ENCODE measurements at places on chromosomes 2 and 18.

DNA sequence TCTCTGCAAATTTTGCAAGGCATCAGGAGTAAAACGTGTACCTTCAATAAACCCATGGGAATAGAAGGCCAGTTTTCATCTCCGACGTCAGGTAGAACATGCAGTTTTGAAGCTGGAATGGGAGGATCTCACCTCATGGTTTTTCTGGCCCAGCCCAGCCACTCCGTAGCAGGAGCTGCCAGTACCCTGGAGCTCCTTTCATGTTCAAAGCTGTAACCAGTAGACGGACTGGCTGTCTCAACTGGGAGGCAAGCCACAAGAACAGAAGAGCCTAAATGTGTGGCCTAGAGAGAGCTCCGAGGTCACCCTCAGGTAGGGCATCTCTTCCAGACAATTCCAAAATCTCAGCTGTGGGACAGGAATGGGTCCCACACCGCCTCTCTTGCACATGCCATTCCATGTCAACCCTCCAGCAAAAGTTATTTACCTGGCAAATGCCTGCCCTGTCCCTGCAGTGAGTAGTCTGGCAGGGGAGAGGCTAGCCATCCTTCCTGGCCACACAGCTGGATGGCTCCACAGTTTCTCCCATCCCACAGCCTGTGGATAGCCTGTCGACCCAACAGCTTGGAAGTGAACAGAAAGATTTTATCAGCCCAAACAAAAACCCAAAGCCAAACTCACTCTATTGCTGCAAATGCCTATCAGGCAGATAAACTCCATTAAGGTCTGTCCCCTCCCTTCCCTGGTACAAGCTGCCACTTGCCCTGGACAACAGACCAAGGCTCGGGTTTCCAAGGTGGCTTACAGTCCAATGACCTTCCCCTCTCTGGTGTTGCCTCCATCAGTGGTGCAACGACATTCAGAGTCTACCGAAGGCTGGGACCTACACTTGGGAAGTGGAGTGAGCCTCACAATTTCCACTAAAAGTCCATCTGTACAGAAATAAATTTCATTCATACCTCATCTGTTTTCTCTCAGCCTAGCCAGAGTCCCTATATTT lies 27.8 kb downstream of the CRACDL start:
- DNase-seq, result no peak

DNA sequence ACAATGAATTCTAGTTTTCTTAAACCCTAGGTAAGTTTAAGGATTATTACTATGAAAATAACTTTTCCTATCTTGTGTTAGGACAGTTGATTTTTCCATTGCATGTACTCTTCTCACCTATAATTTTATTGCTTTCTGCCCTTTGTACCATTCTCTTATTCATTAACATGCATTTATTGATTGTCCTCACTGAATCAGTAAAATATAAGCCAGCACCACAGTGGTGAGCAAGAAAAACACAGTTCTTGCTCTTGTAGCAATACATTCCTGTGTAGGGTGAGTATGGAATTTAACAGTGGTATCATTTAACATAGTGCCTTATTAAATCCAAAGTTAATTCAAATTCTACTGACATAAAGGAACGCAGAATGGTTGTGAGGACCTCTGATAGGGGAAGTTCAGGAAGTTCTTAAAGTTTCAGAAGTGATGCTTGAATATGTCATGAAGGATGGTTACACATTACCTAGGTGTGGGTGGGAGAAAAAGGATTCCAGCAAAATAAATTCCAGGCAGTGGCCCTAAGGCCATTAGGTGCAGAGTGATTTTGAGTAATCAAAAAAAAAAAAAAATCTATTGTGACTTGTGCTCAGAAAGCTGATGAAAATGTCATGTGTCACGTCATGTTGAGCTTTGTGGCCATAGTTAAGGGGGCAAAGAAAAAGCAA lies 104.7 kb upstream of the DSEL start:
- DNase-seq, result no peak

- DNase-seq, result no peak
Measured at GRCh38 chr18:51039138-51040112, 9.4 kb downstream of the SMAD4 start.

DNA sequence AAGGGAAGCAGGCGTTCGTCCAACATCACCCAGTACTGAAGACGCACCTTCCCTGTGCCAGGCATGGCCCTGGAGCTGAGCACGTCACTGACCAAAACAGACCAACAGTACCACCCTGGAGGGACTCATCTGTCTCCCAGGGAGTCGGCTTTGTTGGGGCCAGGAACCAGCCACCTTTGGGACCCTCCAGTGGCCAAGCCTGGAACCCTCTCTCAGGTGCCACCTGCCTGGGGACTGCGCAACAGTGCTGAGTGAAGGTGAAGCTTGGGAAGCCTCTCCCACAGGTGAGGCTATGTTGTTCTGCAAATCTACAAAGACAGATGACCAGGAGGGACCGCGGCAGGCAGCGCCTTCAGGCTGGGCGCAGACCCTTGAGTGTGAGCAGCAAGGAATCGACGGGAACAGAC lies 91.4 kb upstream of the OTOS start:
- DNase-seq, result no peak

DNA sequence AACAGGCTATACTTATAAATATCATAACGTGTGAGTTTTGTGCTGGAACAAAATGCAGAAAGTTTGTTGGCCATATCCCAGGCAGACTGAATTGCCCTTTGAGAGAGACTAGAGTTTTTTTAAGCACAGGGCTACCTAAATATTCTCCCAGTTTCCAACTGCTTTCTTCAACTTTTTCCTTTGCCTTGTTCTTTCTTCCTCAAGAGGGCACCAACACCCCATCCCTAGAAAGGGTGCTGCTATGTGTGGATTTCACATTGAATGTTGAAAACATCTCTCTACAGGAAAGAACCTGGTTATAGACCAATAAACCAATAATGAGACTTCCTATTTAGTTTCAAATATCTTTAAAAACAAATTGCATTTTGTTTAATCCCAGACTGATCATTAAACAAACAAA lies 87.9 kb downstream of the ICOS start:
- no peak for DNase-seq

DNA sequence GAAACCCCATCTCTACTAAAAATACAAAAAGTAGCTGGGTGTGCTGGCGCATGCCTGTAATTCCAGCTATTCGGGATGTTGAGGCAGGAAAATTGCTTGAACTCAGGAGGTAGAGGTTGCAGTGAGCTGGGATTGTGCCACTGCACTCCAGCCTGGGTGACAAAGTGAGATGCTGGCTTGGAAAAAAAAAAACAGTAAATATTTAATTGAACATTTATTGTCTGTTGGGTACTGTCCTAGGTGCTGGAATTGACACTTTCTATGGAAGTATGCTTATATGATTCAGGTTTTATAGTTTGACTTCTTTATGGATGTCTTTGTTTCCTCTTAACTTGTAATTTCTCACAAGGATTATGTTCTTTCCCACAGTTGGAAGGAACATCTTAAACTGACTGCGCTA lies 633.1 kb upstream of the SETBP1 start:
- no peak for DNase-seq

GRCh38 chr2:11314487-11314886 lies 29.9 kb downstream of the ROCK2 start:
- DNase-seq, result no peak

DNA sequence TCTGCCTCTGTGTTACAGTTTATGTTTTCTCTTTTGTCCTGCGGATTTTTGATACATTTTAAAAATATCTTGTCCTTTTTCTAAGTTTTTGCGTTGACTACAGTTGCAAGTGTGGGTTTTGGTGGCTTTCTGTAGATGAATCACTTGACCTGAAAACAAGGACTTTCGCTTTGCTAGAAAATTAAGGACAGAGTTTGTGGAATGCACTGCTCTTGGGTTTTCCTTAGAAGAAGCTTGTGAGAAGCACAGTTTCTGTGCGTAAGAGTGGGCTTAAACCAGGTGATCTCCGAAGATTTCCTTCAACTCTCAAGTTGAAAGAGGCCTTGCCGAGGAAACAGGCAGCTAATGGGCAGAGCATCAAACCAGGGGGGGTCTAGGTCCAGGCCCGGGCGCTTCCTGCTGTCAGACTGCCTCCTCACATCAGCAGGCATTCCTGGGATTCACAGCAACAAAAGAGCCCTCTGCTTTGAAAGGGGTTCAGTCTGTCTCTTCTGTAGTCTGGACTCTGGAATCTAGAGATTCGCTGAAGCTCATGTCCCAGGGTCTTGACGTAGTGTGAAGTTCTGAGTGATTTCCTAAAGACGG lies 17.3 kb downstream of the NCK2 start:
- DNase-seq, result no peak

DNA sequence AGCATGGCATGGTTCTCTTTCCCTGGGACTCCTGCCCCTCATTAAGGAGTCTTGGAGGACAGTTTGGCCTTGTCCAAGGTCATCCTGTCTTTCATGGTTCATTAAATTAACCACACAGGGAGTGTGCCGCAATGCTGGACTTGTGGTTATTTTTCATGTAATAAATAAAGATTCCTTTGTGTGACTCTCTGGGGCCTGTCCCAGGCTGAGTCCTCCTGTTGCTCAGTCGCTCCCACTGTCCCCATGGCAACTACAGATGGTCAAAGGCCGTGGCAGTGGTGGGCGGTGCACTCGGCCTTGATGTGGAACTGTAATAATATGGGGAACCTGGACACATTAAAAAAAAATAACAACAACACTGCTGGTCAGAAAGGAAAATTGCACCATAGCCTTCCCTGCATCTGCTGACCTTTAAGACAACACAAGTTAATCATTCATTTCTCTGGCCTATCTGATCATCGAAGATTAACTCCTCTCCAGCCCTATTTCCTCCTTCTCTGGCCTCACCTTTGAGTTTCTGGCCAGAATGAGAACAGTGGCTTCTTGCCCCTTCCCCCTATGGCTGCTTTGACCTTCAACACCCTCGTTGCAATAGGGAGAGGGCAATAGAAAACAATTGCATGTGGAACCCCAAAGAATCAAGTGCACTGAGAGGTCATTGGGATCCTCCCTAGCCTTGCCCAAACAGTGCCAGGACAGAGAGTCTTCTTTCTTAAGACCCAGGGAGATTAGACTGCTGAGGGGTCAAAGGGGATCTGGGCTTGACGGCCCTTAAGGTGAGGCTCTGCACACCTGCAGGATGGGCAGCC lies 44.7 kb downstream of the PSD4 start:
- DNase-seq, result no peak

DNA sequence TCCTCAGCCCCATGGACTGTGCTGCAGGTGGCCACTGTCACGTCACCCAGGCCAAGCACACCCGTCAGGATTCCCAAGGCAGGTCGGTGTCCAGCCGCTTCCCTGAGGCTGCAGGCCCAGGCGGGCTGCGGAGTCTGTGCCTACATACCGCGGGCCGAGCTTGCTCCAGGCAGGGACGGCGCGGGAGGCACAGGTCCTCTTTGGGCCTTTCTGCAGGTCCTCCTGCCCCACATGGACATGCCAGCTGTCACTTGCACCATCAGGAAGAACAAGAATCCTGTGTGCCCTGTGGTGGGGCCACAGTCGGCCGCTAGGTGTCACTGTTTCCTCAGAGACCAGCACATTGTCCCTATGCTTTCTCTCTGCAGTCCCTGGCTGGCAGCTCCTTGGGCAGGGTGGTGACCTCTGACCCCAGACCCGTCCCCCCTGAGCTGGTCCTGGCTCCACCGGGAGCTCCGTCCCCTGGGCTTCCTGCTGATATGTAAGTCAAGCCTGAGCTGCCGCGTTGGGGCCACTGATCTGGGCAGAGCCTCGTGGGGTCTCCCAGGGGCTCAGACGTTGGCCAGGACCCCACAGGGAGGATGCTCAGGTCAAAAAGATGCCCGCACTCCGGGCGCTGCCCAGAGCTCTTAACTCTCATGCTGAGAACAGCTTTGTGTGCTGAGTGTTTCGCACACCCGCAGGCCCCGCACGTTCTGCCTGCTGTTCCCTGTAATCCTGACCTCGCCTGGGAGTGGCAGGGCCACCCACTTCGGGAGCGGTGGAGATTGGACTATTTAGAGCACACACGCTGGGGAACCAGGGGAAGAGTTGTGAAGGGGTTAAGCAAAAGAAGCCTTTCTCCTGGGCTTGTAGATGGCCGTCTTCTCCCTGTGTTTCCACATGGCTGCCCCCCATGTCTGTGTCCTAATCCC lies 17.3 kb upstream of the AGXT start:
- peak; percentile 86 for DNase-seq

GRCh38 chr2:156702541-156702940 lies 266.4 kb downstream of the GPD2 start:
- no peak for DNase-seq

- no peak for DNase-seq
Measured at GRCh38 chr2:56380861-56381260, 197.1 kb downstream of the CCDC85A start.

GRCh38 chr2:226773291-226773690 lies 26.3 kb downstream of the IRS1 start:
- DNase-seq, result no peak

GRCh38 chr2:96897491-96898134 lies 27.7 kb upstream of the SEMA4C start:
- no peak for DNase-seq

DNA sequence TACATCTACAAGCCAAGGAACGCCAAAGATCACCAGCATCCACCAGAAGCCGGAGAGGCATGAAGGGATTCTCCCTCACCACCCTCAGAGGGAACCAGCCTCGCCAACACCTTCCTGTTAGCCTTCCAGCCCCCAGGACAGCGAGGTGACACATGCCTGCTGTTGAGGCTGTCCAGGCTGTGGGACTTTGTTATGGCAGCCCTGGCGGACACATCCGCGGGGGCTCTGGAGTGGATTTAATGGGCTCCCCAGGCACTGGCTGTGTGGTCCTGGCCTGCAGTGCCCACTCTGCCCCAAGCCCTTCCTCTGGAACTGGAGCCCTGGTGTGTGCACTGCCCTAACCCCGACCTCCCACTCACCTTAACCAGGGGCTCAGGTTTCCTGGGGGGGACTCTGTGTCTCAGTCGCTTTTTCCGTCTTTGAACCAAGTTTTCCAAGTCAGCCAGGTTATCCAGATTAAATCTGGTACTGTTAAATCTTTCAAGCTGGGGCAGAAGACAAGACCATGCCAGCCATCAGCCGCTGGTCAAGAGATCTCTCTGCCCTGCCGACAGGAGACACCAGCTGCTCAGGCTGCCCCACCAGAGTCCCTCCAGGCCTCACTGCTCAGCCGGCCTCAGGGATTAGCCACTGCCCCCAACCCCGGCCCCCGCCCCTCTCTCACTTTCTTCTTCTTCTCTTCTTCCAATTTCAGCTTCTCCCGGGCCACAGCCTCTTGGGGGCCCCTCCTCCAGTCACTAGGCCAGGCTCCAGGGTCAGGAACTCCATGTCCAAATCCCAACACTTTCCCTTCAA lies 1.9 kb downstream of the ANKRD23 start:
- DNase-seq, result no peak

GRCh38 chr2:238467062-238467461 lies 40.3 kb downstream of the ASB1 start:
- DNase-seq, result no peak

DNA sequence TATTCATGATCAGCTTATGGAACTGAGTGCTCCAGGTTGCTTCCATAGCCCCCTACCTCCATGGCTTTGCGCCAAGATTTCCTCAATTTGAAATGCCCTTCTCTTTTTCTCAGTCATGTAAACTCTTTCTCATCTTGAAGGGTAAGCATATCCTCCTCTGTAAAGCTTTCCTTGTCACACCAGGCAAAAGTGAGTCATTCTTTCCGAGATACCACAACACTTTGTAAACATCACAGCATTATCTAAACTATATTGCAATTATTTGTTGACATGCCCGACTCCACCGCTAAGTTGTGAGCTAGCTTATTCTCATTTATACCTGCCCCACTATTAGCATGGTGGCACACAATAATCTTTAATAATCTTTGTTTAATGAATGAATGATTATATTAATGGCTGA lies 419.5 kb upstream of the CHST9 start:
- DNase-seq, result no peak
